ENCODE measurements at places on chromosomes 13 and 19.

DNA sequence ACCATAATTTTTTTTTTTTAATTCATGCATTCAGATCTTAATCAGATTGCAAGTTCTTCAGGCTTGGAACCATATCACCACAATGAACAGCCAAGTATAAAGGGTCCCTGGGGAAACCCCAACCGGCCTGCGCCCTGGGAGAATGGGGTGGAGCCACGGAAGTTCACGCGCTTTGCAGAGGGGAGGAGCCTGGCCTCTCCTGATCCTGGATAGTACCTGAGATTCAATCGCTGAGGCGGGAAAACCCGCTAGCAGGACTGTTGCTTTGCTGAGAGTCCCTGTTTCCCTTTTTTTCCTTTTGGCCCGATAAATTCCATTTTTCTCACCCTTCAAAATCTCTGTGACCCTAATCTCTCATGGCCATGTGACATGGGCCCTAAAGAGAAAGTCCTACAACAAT, 385.1 kb downstream of the IRS2 start:
- DNase-seq: peak; percentile 22

- DNase-seq: no peak
These were observed 1.2 kb upstream of the CSNK1A1L start for GRCh38 chr13:37106642-37107041.

DNA sequence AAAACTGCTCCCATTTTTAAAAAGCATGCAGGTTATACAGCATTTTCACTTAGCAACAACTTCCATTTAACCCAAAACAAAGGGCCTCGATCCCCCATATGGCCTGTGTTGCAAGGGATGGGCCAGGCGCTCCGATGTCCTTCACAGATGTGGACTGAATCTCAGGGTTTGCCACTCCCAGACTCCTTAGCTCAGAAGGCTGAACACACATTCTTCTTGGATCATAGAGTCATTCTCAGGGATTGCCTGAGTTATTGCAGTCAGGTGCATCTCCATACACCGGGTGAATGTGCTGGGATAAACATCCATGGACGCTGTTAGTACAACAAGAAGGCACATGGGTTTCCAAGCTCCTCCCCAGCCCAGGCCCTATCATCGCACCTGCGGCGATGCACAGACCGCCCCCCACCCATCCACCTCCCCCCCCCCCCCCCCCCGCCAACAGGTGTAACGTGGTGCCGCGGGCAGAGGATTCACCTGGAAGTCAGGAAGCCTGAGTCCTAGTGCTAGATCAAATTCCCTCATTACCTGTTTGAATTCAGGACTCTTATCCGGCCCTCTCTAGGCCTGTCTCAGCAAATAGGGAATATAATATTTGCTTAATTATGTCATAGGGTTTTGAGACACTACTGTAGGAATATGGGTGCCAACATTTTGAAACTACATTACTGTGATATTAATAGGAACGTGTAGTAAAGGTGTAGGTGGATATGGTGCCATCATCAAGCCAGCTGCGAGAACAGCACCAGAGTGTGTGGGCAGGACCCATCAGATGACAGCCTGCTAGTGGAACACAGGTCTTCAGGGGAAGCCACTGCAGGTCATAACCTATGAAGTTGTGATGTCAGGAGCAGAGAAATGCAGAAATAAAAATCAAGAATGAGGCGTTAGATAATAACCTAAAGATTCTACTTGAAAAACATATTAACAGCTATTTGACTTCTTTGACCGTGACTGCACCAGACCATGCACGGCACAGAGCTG, 110.9 kb downstream of the SACS start:
- no peak for DNase-seq

GRCh38 chr13:91347996-91348905, 764 bp downstream of the MIR17HG start:
- peak; percentile 45 for DNase-seq

- no peak for DNase-seq
These were observed 18.4 kb downstream of the NLRP13 start for GRCh38 chr19:55913643-55914268.

GRCh38 chr13:110743687-110744086, 30.2 kb downstream of the ING1 start:
- no peak for DNase-seq

GRCh38 chr13:73958657-73959397, 175.4 kb downstream of the KLF12 start:
- no peak for DNase-seq

DNA sequence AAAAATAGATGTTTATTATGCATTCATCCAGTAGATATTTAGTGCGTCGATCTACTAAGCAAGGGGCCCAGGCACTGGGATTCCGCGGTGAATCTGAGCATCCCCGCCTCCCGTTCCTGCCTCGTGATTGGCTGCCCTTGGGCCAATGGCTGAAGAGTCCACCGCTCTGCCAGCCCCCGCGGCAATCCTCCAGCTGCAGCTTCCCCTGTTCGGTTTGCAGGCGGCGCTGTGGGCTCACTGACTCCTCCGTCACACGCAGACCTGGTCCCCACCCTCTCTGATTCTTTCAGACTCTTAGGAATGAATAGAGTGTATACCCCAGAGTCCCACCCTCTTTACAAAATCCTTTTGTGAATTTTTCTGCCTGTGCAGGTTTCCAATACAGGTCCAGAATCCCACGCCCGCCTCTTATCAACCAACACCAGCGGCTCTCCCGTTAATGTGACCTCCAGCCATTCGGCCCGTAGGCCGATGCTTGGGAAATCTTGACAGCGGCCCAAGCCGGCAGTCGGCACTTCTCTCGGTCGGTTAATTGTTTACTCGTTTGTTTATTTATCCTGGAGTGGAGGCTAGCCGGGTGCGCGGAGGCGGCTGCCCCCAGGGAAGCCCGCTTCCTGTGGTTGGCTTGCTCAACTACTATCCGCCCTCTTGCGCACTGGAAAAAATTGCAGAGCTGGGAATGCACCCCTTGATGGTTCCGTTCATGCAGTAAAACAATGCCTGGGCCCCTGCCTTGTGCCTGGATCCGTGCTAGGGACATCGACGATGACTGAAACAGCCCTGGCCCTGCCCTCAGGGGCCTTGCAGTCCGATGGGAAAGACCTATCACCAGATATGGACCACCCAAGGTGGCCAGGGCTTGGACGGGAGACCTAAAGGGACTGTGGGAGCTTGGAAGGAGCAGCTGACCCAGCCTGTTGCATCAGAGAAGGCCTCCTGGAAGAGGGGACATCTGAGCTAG, 4.5 kb upstream of the ARHGAP35 start:
- DNase-seq: peak; percentile 95
